ENCODE measurements at places on chromosomes 2 and 18.

DNA sequence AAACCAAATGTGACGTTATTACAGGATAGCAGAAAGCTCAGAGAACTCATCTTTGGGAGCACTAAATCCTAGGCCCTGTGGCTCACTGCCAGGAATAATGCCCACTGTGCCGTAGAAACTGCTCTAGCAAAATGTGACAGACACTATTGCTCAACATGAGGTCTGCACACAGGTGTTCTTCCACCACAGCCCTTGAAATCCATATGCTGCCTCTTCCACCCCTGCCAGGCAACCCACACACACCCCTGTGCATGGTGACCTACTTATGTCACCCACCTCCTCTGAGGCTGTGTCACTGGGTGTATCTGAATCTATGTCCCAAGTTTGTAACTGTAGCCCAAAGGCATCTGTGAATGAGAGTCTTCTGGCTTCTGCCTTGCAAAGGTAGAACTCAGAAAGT lies 66.1 kb upstream of the MBOAT2 start:
- DNase-seq: no peak

- no peak for DNase-seq
Observed at GRCh38 chr2:57806449-57806968, 240.1 kb upstream of the VRK2 start.

DNA sequence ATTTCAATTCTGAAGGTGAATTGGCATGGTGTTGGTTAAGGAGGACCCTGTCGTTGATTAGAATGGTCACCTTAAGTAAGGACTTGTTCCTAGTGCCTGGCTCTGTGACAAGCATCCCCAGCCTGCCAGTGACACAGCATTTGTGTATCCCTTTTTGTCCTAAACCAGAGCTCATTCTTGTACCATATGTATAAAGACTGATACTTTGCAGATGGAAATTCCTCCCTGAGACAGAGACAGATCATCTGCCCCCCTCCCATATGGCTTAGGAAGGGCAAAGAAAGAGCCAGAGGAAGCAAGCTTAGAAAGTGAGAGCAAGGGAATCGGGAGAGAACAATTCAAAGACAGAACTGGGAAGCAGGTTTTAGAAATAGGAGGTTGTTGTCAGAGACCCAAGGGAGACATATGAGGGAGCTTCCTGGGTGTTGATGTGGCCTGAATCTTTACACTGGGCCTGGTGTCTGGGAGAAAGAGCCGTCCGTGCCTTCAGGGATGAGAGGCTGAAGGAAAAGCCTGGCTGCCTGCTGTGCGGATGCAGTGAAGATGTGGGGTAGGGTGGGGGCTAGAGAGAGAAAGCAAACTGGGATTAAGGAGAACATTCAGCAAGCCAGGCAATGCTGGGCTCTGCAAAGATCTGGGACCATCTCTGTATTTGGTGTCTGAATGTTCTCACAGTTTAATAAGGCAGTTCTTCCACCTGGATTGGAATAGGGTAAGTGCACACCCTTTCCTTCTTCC lies 13.2 kb upstream of the CHRNA1 start:
- no peak for DNase-seq

DNA sequence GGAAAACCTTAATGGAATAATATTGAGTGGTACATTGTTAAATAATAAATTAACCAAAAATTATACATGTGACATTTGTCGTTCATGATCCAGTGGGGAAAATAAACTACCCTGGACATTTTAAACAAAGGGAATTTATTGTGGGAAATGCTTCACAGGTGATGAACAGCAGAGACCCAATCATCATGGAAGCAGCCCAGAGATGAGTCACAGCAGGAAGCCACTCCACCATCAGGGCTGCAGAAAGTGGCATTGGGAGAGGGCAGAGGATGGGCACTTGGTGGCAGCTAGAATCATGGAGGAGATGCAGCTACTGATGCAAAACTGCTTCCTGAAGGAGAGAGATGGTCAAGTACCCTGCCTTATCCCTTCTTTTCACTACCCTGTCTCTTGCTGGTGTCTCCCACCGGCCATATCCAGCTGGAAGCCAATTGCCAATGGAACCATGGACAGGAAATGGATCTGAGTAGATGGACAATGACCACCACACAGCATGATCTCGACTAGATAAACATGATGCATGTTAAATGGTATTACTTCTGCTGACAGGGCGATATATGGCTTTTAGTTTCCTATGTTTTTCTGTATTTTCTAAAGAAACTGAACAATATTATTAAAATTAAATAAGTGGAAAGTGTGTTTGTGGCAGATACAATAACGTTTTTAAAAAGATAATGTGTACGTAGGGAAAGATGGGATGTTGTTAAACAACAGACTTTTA lies 139.8 kb downstream of the RPIA start:
- no peak for DNase-seq
